Natural killer cell treated with Interleukin-12 subunit alpha and Interleukin-12 subunit beta and Interleukin-15 and Interleukin-18, amount 100 ng/mL, for 72 hours (primary cell): ENCODE measurements at places on chromosomes 2 and 18. TPM values are rescaled to one million over a fixed set of nuclear protein-coding genes. Genes with fewer than 3 reads are reported as not detected.

The FSIP2 gene
- total RNA-seq: 0.14 TPM

The PRSS56 gene
- not detected for total RNA-seq

- no peak for DNase-seq
Measured at GRCh38 chr18:76429262-76430126, 65.5 kb downstream of the ZNF516 start.

GRCh38 chr2:216632952-216633615 is at the start of gene IGFBP2:
Gene IGFBP2 (plus strand): TSS chr2:216633420. CDS start chr2:216633524, 104 bp downstream.
- DNase-seq: no peak

The CNTNAP5 gene
- total RNA-seq: not detected

DNA sequence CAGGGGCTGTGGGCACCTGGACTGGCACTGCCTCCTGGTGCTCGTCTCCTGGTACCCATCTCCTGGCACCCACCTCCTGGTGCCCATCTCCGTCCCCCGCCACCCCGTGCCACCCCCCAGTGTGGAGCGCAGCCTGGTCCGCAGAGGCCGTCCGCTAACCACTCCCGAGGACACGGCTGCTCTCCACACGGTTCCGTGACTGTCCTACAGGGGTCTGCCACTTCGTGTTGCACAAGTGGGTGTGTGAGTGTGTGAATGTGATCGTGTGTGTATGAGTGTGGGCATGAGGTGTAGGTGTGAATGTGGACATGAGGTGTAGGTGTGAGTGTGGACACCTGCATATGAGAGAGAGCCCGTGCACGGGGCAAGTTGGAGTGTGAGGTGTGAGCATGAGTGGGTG is 119.4 kb upstream of the HS6ST1 start:
- DNase-seq: no peak

GRCh38 chr2:162028511-162028910 is 45.5 kb downstream of the DPP4 start:
- no peak for DNase-seq

GRCh38 chr2:135663148-135663700 is 78.4 kb upstream of the UBXN4 start:
- no peak for DNase-seq

DNA sequence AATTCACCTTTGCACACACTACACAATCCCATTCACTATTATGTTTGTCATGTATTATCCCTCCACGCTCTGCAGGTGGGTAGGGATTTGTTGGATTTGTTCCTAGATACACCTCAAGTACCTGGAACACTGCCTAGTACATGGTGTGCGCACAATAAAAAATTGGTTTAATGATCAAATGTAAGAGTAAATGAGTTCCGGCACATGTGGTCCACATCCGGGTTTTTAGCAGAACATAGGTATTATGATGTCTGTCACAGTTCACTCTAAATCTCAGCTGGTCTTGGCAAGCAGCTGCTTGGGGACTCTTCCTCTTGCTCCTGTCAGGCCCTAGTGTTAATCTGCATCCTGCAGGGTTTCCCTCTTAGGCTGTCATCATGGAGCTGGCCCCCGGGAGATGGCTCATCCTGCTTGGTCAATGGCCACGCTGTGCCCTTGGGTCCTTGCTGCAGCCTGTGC is 21.8 kb upstream of the IL1R1 start:
- DNase-seq: no peak

DNA sequence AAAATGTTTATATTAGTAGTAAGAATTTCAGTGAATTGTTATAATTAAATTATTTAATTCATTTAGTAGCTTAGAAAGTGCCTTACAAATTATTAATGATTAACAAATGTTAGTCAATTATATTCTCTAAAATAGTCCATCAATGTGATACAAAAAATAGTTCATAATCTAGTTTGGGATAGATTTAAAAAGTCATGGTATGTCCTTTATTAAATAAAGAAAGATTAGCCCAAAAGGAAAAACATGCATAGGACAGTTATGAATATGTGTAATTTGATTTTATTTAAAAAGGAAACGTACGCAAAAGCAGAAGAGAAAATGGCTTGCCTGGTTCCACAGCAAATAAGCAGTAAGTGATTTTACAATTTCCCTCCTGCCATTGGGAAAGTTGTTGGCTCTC is 768.5 kb downstream of the TRIB2 start:
- no peak for DNase-seq

DNA sequence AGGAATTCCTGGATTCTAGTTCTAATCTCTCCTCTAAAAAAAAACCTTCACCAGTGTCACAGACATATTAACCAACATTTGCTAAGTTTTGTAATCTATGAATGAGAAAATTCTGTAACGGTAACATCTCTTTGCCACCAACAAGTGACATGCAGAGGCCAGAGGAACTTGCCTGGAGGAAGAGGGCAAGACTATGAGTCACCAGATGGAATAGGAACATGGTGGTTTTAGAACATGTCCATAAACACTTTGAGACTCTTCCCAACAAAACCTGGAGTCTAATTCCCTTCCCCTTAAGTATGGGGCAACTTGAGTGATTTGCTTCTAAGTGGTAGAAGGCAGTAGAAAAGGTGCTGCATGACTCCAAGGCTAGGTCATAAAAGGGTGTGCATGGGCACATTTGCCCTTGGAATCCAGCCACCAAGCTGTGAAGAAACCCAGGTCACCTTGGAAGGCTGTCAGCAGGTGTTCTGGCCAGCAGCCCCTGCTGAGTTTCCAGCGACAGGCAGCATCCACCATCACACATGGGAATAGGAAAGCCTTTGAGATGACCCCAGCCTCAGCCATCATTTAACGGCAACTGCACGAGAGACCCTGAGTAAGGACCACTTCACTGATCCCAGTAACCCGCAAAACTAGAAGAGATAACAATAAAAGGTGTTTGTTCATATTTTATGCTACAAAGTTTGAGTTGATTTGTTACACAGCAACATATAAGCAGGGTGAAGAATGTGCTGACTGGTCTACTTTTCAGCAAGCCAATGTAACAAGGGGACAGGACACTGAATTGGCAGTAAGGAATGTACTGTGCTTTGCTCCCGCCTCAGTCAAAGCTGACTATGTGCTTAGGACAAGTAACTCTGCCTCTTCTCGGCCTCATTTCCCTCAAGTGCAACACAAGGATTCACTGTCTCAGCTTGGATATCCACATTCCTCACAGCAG is 90.6 kb downstream of the SKA1 start:
- no peak for DNase-seq

DNA sequence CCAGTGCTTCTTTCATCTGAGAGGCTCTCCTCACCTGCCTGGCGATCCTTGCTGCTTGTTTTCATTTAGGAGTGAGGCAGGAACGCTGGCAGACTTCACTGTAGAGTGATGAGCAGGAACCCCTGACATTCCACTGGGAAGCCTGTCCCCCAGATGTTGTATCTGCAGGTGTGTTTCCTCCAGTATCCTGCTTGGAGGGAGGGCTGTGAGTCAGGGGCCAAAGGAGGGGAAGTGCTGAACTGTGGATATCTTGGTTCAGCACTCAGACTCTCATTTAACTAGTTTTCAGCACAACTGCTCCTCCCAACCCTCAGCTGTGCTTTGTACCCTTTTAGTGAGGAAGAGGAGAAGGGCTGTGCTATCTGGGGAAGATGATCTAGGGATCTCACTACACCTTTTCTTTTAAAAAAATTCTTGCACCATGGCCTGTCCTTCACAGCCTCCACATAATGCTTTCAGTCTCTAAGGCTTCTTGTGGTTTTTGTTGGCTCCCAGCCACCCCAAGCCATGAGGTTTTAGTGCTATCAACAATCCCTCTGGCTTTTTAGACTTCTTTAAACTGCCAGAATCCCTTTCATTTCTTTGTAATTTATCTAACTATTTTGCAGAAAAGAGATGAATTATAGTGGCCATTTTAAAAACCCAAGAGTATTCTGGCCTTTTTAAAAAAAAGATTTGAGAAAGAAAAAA is 11.2 kb downstream of the ANKAR start:
- DNase-seq: no peak

- no peak for DNase-seq
Measured at GRCh38 chr18:38318416-38318815, 752.8 kb upstream of the CELF4 start.

- DNase-seq: no peak
Measured at GRCh38 chr2:202249521-202250253, 11.3 kb upstream of the SUMO1 start.

GRCh38 chr2:234989183-234989701 is 37.4 kb downstream of the SH3BP4 start:
- no peak for DNase-seq

- no peak for DNase-seq
Measured at GRCh38 chr18:31647127-31647753, 37.1 kb downstream of the B4GALT6 start.

- DNase-seq: no peak
Measured at GRCh38 chr18:9740071-9740470, 32.0 kb downstream of the RAB31 start.

GRCh38 chr2:70768590-70769085 is 638 bp upstream of the ADD2 start:
- no peak for DNase-seq

DNA sequence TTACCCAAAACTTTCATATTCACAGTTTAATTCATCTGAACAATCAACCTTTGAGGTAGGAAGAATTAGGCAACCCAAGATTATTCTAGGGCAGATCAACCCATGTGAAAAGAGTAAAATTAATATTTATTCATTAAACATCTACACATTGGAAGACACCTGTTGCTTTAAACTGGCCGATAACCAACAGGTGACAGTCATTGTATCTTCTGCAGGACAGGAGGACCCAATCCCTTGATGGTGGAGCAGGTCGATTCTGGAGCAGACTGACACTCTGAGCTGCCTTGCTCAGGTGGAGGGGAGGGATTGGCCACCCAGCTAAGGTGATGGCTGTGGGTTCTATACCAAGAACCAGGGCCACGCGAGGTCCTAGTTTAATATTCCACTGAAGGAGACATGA is 230.3 kb downstream of the OSR1 start:
- DNase-seq: no peak

DNA sequence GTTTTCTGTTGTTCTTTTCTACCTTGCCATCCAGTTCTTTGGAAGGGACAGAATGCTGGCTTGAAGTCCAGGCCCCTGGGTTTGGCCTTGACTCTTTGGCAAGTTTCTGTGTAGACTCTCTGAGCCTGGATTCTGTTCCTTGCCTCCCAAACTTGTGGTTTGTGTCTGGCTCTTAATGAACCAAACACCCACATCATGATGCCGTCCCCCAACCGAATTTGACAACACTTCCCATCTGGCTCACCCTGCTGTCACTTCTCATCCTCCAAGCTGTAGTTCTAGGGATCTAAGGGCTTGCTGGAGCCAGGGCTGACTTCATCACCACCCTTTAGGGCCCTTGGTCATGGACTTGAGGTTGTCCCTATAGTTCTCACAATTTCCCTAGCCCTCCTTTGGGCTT is 68.9 kb upstream of the CELF4 start:
- DNase-seq: no peak

DNA sequence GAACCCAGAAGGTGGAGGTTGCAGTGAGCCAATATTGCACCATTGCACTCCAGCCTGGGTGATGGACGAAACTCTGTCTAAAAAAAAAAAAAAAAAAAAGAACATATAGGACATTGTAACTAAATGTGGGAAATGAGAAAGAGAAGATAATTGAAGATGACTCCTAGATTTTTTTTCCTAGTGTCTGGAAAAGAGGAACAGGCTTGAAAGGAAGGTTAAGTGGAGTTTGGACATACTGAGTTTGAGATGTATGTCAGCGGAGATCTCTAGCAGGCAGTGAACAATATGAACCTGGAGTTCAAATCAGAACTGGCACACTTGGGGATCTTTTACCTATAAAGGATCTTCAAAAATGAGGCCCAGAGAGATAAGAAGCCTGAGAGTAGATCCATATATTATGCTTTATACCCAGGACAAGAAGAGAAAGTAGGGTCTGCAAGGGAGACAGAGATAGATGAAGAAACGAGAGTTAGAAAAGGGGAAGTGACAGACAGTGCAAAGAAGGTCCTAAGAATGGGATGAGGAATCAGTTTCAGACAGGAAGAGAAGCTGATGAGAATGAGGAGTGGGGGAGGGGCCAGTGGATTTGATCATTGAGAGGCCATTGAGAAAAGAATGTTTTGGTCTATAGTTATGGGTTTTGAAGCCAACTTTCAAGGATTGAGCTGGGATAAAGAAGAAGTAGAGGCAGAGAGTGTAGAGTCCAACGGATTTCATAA is 46.9 kb upstream of the CD28 start:
- DNase-seq: no peak

- DNase-seq: no peak
Measured at GRCh38 chr2:29108225-29108624, 7.0 kb upstream of the CLIP4 start.

The SKOR2 gene
- not detected for total RNA-seq

- DNase-seq: no peak
Measured at GRCh38 chr2:127566139-127566417, 30.6 kb downstream of the MYO7B start.

DNA sequence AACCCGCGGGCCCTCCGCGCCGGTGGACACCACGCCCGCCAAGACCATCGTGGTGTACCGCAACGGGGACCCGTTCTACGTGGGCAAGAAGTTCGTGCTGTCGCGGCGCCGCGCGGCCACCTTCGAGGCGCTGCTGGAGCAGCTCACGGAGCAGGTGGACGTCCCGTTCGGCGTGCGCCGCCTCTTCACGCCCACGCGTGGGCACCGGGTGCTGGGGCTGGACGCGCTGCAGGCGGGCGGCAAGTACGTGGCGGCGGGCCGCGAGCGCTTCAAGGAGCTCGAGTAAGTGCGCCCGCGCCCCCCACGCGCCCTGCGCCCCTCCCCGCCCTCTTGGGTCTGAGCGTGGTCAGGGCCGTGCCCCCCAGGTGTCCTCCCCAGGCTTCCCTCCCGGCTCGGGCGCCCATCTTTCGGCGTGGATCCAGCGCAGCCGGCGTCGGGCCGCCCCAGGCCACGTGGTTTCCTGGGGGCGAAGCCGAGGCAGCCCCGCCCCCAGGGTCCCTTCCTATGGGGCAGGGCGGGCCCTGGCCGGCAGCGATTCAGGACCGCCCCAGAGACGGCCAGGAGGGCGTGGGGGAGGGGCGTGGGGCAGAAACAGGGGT is 481 bp downstream of the DCDC2C start:
- DNase-seq: no peak

DNA sequence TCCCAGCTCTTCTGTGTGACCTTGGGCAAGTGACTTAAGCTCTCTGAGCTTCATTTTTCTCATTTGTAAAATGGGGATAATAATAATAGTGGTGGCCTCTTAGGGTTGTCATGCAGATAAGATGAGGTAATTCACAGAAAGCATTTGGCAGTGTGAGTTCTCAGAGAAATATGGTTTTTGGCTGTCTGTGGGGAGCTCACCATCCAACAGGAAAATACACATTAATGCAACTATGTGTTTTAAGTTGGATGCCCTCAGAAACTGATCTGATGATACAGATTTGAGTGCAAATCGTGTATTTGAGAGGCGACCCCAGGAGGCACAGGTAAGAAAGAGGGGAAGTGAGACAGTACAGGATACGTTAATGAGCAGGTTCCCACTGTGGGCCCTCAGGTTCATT is 56.1 kb upstream of the SPRED2 start:
- no peak for DNase-seq

The MOGAT1 gene
- total RNA-seq: not detected
